GM23338 (cell line): ENCODE measurements at places on chromosomes 2 and 18. TPM values are rescaled to one million over a fixed set of nuclear protein-coding genes. Genes with fewer than 3 reads are reported as not detected.

DNA sequence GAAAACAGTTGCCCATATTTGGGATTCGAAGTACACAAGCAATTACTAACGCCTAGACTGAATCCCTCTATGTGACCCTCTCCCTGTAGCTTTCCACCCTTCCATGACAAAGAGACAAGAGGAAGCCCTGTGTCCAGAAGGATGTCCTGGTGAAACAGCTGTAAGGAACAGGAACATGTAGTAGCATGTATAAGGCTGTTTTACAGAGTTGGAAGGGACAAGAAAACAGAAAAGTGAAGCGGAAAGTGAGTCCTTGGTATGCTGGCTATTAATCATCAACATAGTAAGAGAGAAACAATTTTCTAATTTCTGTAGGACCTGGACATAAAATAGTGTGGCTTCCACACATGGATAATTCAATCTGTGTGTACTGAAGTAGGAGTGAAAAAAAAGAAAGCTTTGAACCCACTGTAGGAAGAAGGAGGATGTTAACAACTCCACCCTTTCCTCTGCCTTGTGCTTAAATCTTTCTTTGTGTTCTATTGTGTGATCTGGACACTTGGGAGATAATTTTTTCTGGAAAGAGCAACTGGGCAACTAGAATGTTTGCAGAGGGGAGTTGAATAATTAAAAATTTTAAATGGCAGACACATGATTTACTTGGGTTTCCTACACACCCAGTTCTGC lies 162.3 kb upstream of the ZSWIM2 start:
- DNase-seq: no peak
- H3K27me3 ChIP-seq: no peaks in the 10 kb centered on the region
- H3K4me3 ChIP-seq: no peak overlapping the region
- no peaks in the 10 kb centered on the region for H3K36me3 ChIP-seq
- H3K27ac ChIP-seq: no peak overlapping the region

DNA sequence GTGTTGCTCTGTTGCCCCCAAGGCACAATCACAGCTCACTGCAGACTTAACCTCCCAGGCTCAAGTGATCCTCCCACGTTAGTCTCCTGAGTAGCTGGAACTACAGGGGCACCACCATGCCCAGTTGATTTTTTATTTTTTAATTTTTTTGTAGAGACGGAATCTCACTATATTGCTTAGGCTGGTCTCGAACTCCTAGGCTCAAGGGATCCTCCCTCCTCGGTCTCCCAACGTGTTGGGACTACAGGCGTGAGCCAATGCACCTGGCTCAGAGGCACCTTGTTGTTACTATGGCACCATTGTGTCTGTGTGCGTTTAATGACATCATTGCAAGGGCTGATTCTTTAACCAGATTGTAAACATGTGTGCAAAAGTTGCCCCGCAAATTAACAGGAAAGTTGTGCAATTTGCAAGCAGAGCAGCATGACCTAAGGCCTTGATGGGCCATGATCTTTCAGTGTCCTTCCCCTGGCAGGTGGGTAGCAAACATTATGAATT lies 22.6 kb downstream of the TCF23 start:
- no peaks in the 10 kb centered on the region; the same call in 1 of the 2 replicates for H3K4me1 ChIP-seq
- H3K36me3 ChIP-seq: no peaks in the 10 kb centered on the region
- H3K27ac ChIP-seq: no peak overlapping the region
- no peak for DNase-seq

GRCh38 chr2:120352696-120353590 lies 7.0 kb downstream of the INHBB start:
- H3K4me3 ChIP-seq: no peak overlapping the region
- peaks cover 39% of the 10 kb centered on the region for H3K27me3 ChIP-seq
- H3K27ac ChIP-seq: no peak overlapping the region
- no peaks in the 10 kb centered on the region for H3K36me3 ChIP-seq

GRCh38 chr18:44450226-44450625 lies 230.5 kb upstream of the SETBP1 start:
- no peaks in the 10 kb centered on the region for H3K27me3 ChIP-seq
- no peak overlapping the region for H3K27ac ChIP-seq
- no peaks in the 10 kb centered on the region for H3K36me3 ChIP-seq
- H3K4me3 ChIP-seq: no peak overlapping the region
- H3K4me1 ChIP-seq: no peaks in the 10 kb centered on the region

DNA sequence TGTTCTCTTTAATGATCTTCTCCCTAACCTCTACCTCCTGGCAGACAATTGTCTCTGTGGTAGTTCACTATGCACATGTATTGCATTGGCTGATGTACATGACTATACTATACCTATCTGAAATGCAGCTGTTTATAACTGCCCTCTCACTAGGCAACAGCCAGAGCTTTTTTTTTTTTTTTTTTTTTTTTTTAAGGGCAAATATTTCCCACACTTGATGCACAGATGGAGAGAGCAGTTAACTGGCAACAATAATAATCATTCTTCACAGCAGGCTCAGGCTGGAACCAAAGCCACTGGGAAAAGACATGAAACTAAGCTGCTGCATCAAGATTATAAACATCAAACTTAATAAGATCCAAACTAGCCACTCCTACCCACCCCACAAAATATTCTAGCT lies 707.7 kb downstream of the LRP1B start:
- H3K4me1 ChIP-seq: no peaks in the 10 kb centered on the region
- no peak overlapping the region for H3K4me3 ChIP-seq
- H3K36me3 ChIP-seq: no peaks in the 10 kb centered on the region
- no peak for DNase-seq
- no peaks in the 10 kb centered on the region for H3K27me3 ChIP-seq

DNA sequence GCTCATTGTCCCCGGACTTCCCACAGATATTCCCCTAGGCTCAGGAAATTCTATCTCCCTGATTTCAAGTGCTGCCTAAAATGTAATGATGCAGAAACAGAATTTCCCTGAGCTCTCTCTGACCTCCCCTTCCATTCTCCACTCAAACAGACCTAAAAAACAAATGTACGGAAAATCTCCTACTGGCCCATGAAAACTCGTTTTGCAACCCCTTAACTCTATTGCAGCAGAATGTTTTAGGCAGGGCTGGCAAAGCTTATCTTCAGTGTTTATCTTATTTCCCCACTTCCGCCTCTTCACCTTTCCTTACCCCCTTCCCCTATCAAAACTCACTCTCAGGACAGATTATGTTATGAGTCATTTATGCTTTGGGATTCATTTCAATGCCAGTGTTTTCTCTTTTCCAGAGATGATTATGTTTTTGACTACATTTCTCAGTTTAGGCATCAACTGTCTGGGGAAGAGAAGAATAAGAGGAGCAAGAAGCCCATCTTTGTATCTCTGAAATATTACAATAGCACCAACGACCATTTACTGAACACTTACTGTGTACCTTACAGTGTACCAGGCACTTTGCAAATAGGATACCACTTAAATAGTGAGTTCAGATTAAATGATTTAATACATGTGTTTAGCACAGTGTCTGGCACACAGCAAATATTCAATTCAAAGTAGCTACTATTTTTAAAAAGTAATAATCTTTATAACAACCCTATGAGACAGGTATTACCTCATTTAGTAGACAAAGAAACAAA lies 53.9 kb upstream of the STPG4 start:
- DNase-seq: no peak
- H3K4me1 ChIP-seq: no peaks in the 10 kb centered on the region
- H3K27me3 ChIP-seq: no peaks in the 10 kb centered on the region
- H3K36me3 ChIP-seq: no peaks in the 10 kb centered on the region

- H3K27me3 ChIP-seq: no peaks in the 10 kb centered on the region
- H3K4me1 ChIP-seq: peaks cover 23% of the 10 kb centered on the region; the same call in 1 of the 2 replicates
- H3K27ac ChIP-seq: no peak overlapping the region
- no peak overlapping the region for H3K4me3 ChIP-seq
- no peaks in the 10 kb centered on the region for H3K36me3 ChIP-seq
These were observed 334.6 kb upstream of the VRK2 start for GRCh38 chr2:57711991-57712390.

DNA sequence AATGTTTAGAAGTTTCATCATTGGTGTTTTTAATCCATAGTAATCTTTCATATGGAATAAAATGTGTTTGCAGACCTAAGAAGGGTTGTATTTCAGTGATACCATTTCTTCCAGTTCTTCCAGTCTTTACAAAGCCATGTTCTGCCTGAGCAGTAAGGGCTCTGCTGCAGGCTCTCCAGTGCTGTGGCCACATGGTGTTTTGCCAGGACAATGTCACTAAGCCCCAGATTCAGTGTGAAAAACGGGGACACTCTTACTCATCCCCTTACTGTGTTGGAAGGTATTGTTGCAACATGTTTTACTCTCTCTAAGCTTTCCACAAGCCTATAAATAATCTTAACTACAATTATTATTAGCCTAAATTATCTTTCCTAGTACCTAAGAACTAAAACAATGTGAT lies 481.4 kb upstream of the CDH7 start:
- DNase-seq: no peak
- H3K4me3 ChIP-seq: no peak overlapping the region

The CRYGC gene
- total RNA-seq: not detected in 2 replicates

The RMND5A gene
- total RNA-seq: 79.8 and 87.9 TPM in 2 replicates

The SRD5A2 gene
- total RNA-seq: 0.03 TPM in 1 of 2 replicates, not detected in the other

The HOXD12 gene
- not detected in 2 replicates for total RNA-seq
